ENCODE measurements at places on chromosomes 1 and 21.

- no peak for DNase-seq
Observed at GRCh38 chr21:34093083-34093482, 19.7 kb downstream of the MRPS6 start.

- DNase-seq: no peak
Observed at GRCh38 chr1:204294357-204294756, 65.4 kb downstream of the PLEKHA6 start.

DNA sequence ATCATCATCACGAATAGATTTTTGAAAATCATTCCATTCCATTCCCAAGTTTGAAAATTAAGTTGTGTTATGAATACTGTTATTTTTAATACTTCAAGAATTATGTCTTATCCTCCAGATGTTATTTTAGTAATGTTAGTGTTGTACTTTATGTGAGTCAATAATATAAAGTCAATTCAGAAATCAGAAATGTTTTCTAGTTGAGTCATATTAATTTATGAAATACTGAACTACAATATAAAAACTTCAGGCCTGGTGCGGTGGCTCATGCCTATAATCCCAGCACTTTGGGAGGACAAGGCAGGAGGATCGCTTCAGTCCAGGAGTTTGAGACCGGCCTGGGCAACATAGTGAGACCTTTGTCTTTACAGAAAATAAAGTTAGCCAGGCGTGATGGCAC lies 38.4 kb upstream of the GPR25 start:
- DNase-seq: no peak

DNA sequence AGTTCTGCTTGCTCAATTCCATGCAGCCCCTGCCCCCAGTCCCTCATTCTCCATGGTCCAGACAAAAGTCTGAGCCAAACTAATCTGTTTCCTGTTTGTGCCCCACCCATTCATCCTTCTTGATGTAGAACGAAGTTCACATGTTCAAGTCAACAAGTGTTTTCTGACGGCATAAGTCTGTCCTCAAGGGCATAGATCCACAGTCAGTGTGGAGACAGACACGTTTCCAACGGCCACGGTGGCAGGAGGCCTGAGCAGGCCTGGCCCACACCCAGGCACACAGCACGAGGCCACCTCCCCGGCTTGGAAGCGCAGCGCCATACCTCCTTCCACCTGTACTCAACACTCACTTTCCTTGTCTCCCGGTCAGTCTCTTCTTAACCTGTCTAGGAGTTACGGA lies 16.1 kb downstream of the ADORA1 start:
- DNase-seq: no peak

GRCh38 chr1:182565537-182565936 lies 23.5 kb downstream of the RNASEL start:
- no peak for DNase-seq

DNA sequence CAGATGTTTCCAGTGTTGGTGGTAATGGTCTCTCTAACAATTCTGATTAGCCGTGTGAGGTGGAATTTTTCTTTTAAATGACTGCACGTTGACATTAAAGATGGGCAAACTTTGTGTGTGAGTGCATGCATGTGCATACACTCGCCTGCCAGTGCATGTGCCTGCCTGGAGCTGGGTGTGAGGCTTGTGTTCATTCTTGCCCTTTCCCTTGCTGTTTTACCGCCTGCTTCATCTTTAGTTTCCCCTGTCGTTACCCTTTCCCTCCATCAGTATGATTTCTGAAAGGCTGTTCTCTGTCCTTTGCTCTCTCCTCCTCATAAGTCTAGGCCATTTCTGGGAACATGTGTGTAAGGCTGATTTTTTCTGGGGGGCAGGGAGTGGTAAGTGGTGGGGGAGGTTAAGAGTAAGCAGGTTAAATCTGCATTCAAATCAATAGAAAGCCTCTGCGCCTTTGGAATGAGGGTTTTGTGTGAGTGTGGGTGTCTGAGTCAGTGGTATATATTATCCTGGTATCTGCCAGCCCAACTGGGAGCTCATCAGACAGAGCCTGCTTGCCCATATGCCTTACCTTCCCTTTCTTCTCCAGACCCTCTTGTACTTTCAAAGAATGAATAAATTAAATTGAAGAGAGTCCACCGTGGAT lies 112.5 kb downstream of the PBX1 start:
- no peak for DNase-seq

- DNase-seq: no peak
Observed at GRCh38 chr1:14923727-14924452, 229.7 kb upstream of the TMEM51 start.

DNA sequence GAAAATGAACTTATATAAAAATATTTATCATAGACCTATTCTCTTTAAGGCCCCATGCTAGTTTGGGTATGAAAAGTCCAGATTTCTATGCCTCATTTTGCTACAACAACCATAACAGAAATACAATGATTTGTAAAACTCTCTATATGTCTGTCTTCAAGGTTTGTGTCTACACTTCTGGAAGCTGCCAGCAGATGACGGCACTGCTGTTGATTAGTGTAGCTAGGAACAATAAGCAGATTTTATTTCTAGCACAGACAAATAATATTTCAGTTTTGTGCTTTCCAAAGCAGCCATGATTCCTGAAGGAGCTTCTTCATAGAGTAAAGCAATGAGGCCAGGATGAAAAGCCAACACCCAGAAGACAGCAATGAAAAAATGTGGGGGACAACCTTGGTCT lies 779.6 kb upstream of the ADGRL2 start:
- no peak for DNase-seq

DNA sequence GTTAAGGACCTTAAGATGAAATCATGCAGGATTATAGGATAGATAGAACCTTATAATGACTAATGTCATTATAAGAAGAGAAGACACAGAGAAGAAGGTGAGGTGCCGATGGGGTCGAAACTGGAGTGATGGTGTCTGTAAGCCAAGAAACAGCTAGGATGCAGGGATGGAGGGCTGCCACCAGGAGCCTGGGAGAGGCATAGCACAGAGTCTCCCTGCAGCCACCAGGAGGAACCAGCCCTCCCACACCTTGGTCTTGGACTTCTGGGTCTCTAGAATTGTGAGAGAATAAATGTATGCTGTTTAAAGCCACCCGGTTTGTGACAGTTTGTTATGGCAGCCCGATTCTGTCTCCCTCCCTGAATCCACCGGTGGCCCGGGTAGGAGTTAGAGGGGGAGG lies 337.2 kb upstream of the AJAP1 start:
- DNase-seq: no peak

DNA sequence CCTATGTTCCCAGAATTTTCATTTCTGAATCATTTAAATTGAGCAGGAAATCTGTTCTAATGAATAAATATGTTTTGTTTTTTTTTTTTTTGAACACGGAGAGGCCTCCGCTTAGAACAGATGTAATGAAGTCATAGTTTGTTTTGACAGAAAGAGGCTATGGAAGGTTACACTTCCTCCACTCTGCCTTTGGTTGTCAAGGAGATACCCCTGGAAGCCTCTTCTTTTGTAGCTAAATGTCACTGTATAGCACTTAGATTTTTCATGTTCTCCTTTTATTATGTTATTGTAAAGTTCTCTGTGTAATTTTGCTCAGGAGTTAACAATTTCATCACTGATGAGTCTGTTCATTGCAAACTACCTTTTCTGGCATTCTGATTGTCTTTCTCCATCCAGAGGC lies 22.7 kb upstream of the GNG12 start:
- no peak for DNase-seq

- DNase-seq: no peak
Observed at GRCh38 chr1:210743038-210743437, 390.9 kb downstream of the KCNH1 start.

DNA sequence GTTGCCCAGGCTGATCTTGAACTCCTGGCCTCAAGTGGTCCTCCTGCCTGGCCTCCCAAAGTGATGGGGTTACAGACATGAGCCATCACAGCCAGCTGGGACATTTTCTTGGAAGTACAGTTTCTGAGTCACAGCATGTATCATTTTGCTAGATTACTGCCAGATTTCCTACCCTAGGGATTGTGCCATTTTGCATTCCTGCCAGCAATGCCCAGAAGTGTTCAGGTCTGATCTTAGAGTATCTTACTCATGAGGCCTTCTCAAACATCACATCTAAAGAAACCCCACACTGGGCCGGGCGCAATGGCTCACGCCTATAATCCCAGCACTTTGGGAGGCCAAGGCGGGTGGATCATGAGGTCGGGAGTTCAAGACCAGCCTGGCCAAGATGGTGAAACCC lies 10.2 kb downstream of the BMP8A start:
- no peak for DNase-seq

GRCh38 chr1:179447489-179447888 lies 81.7 kb downstream of the AXDND1 start:
- DNase-seq: no peak
